WTC11 (cell line): ENCODE measurements at places on chromosomes 1 and 21.

DNA sequence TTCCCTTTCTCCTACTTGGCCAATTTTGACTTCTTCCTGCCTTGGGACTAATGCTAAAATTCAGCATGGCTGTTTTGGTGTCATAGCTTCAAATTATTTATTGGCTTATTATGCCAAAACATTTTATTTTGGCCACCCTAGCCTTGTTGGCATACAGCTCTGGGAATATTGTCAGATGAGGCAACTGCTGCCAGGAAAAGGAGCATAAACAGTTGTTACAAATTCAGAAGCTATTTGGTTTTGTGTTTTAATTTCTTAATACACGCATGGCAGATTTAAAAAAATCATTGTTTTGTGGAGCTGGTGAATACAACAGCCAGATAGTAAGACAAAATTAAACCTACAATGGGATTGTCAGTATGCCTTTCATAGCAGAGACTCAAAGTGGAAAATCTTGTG, 66.8 kb upstream of the BCL10 start:
- no peak for DNase-seq

DNA sequence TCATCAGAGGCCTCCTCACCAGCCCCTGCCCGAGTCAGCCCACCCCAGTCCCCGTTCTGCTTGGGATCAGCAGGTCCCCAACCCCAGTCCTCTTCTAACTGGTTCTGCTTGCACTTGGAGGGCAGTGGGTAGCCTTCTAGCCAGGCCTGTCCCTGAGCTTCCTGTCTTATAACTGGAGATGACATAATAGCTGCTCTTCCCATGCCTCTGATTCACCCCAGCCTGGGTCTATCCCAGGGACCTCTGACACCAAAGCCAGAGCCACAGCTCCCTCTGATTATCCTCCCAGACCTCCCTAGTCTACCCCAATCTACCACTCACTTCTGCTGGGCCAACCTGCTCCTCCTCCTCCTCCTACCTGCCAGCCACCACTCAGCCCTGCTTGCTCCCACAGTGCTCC, 31.4 kb downstream of the IQGAP3 start:
- no peak for DNase-seq

- no peak for DNase-seq
These were observed 21.8 kb downstream of the CHD1L start for GRCh38 chr1:147264158-147264768.

DNA sequence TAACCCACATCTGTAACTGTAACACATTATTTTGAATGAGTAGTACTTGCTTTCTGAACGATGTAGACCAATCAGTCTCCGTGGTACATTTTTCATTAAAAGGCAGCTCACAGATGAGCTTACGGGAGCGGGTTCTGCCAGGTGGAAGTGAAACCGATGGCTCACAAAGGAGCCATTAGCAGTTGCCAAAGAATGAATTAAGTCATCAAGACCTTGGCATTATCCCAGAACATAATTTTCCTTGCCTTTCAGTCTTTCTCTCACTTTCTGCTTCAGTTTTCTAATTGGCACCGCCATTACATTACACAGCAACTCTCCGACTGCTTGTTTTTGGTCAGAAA, 33.5 kb upstream of the UTS2 start:
- DNase-seq, result no peak

- DNase-seq, result no peak
These were observed 6.6 kb downstream of the TBX19 start for GRCh38 chr1:168287237-168287664.

DNA sequence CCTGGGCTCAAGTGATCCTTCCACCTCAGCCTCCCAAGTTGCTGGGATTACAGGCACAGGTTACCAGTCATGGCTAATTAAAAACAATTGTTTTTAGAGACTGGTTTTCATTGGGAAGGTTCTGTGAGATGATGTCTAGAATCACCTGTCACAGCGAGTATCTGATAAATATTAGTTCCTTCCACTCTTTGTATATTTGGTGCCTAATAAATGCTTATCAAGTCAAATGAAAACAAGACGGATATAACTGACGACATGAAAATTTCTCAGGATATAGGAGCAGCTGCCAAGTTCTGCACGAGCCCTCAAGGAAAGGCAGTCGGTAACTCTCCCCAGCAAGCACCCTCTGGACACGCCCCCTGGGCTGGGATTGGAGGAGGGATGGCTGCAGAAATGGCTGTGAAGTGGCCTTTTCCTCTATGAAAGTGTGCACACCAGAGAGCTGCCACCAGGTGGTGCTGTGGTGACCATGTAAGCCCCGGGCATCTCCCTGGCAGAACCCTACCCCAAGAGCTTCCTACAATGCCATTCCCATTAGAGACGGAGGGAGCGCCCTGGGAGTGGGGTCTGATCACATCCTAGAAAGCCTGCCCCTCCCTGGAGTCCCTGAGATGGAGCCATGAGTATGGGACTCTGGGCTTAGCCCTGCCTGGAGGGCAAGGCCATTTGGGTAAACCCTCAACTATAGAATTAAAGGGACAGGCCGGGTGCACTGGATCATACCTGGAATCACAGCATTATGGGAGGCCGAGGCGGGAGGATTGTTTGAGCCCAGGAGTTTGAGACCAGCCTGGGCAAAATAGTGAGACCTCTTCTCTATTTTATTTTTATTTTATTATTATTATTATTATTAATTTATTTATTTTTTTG, 50.9 kb downstream of the HTR6 start:
- peak; percentile 99 for DNase-seq

- peak; percentile 4 for DNase-seq
These were observed 14.4 kb upstream of the ERVH48-1 start for GRCh38 chr21:42939582-42940413.

- DNase-seq, result peak; percentile 10
These were observed 165.9 kb downstream of the ADGRL4 start for GRCh38 chr1:78840453-78841271.

GRCh38 chr1:233010146-233010545, 59.7 kb downstream of the NTPCR start:
- no peak for DNase-seq

DNA sequence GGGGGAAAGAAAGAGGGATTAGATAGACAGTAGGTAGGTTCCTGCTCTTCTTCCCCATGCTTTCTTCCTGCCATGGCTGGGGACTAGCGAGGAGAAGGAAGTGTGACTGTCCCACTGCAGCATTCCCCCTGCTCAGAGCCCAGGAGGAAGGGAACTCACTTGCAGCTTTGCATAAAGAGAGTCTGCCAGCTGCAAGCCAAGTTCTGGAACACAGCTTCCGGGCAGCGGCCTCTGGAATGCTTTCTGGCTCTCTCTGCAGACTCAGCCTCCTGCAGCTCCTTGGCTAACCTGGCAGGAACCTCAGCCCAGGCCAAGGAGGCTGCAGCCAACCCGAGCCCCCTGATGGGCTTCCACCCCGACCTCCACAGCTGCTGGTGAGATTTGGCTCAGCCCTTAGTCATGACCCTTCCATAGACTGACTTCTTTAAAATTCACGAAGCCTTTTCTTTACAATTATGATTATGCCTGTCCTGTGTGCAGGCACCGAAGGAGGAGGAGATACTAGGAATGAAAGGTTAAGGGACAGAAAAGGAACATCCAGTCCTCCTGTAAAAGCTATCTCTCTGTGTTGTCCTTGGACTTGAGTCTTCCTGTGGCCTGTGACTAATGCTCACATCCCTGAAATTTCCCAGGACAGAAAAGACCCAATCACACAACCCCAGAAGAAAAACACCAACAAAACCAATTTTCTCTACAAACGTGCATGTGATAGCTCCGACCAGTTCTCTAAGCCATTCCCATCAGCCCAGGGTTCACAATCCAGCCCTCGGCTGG, 108.2 kb upstream of the OLIG2 start:
- no peak for DNase-seq

- DNase-seq, result peak; percentile 60
These were observed at the start of gene BMP8B for GRCh38 chr1:39788758-39789570. TSS of gene BMP8B (minus strand) at chr1:39788865. CDS start at chr1:39788485, 380 bp downstream.

DNA sequence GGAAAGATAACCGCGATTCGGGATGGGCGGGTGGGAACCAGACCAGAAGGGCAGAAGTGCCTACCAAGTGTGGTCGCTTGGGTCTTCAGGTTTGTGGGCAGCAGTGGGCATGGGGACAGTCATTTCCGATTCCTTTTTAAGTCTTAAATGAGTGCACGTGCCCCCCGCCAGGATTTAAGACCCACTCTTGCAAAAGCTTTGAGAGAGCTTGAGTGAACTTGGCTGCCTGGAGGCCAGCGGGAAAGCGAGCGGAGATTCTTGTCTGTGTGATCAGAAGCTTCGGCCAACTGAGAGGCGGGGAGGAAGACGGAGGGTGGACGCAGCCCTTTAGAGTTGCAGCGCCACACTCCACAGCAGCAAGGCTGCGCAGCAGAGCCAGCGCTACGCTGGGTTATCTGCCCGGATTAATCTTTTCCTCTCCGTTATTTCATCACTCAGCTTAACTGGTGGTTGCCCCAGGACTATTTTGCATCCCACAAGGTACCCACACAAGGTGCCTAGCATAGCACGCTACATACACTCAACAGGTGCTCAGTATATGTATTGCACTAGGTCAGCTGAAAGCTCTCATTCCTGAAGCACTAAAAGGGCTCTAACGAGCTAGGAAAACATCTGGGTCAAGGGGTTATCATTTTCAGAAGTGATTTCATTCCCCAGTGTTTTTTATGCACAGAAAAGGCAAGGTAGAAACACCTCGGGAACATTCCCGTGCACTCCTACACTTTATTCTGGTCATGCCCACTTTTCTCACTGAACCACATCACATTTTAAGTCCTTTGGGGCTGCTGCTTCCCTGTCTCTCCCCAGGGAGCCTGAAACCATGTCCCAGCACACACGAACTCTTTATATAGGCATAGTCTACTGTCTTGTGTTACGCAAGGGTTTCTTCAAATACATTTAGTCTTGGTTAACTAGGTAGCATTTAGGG, 1.5 kb upstream of the BATF3 start:
- peak; percentile 51 for DNase-seq

GRCh38 chr21:21818898-21819297, 820.7 kb downstream of the NCAM2 start:
- DNase-seq, result no peak

DNA sequence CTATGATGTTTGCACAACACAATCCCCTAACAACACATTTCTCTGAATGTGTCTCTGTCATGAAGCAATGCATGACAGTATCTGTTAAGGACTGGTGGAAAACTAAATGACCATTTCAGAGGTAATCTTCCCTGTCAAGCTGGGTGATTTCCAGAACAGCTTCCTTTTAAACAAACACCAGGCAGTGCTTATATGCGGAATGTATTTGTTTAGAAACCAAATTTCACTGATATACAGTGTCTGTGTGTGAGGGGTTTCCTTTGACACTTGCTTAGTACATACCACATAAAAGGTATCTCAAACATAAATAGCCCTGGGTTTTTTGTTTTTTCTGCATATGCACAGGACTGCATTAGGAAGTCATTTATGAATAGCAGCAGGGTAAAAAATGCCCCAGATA, 95.6 kb downstream of the TGFBR3 start:
- DNase-seq, result no peak

DNA sequence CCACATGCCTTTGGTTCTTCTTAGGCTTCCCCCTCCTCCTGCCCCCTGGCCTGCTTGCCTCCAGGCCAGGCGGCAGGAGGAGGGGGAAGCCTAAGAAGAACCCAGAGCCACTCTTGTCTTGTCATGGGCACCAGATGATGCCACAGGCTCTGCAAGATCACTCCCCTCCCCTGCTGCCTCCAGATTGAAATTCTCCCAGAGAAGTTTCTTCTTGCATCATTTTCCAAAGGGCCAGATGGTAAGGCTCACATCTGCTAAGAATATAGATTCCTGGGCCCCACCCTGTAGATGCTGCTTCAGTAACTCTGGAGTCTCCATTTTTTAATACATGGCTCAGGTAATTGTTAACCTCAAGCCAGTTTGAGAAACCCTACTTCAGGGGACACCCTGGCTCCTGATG, 60.8 kb downstream of the FAM163A start:
- DNase-seq, result no peak

- no peak for DNase-seq
These were observed 75.1 kb downstream of the ZFYVE9 start for GRCh38 chr1:52216907-52217458.

DNA sequence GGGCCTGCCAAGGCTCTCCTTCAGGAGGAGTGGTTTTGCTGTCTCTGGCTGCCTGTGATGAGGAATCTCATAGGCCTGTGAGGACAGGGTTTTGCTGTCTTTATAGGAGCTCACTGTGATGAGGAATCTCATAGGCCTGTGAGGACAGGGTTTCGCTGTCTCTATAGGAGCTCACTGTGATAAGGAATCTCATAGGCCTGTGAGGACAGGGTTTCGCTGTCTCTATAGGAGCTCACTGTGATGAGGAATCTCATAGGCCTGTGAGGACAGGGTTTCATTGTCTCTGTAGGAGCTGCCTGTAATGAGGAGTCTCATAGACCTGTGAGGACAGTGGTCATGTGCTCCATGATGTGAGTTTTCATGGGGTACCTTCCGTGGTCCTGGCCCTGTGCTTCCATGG, 29.0 kb downstream of the CLIC6 start:
- DNase-seq, result no peak

DNA sequence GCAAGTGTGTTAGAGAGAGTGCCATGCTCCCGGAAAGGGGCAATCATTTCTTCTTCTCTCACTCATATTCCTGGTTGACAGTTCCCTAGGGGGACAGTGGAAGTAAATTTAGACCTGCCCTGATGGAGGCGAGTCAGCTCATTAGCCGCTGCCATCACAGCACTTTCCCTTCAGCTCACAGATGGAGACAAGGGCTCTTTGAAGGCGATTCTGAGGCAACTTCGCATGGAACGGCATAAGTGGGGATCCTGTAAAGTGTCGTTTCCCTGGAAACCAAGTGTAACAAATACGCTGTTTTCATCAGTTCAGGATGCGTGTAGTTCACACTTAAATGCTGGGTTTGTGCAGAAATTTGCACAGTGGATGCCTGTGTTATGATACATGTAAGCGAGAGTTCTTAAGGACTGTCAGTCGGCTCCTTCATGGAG, 114.5 kb upstream of the TMPRSS15 start:
- no peak for DNase-seq
